ENCODE measurements at places on chromosomes 2 and 18.
A peak's percentile ranks its signal among the peaks of the same experiment; 100 is the strongest.

DNA sequence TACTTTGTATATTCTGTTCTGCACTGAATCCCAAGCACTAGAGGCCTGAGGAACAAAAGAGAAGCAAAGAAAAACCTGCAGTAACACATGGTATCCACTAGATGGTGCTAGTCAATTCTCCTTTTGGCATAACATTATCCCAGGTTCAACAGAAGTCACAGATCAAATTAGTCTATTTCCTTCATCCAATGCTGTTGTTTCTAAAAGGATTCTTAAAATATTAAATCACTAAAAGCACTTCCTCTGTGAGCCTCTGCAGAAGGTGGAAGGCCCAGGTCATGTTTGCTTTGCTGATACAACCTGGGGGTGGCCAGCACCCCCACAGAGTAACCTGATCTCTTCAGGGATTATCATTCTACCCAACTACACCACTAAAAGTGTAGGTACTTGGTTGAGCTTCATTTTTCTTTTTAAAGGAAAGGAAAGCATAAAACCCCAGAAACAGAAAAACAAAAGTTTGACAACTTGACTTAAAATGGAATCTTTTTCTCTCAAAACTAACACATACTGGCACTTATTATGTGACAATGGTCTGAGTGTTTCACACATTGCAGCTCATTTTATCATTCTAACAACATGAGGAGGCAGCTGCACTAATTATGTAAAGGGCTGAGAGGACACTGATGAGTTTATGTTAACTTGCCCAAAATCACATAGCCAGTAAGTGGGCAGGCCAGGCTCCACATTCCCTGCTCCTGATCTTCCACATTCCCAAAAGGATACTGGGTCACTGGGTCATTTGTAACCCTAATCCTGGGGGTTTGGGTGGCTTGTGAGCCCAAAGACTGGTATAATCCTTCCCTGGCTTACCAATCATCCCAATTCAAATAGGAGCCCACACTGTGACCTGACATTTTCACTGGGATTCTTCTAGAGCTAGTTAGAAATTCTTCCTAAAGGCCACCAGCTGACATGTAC lies 66.8 kb upstream of the DNER start:
- peak; percentile 31 for DNase-seq

DNA sequence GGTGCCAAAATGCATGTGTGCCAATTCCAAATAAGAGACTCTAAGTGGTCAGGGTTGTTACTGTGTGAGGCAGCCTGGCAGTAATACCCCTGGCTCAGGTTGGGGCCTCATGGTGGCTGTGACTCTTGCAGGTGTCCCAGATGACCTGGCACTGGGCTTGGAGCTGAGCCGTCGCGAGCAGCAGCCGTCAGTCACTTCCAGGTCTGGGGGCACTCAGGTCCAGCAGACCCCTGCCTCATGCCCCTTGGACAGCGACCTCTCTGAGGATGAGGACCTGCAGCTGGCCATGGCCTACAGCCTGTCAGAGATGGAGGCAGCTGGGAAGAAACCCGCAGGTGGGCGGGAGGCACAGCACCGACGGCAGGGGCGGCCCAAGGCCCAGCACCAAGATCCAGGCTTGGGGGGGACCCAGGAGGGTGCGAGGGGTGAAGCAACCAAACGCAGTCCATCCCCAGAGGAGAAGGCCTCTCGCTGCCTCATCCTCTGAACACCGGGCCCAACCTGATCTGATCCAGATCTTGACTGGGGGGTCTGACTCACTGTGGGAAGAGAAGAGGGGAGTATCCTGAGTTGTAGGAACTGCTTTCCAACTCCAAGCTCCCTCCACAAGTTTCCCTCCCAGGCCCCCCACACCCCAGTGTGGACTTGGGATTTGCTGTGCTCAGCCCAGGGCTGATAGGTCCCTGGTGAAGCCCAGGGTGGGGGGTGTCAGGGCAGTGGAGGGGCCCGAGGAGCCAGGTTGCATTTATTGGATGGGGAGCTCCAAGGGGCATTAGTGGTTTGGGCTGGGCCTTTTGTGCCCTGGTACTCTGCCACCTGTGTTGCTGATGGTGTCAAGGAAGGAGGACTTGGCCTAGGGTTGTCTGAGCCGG lies 5.6 kb downstream of the DNAJB2 start:
- DNase-seq: no peak

GRCh38 chr2:186544255-186544675 lies 45.6 kb upstream of the ITGAV start:
- DNase-seq: no peak

GRCh38 chr2:208204166-208204565 lies 14.3 kb upstream of the C2orf80 start:
- DNase-seq: no peak

GRCh38 chr2:110946902-110947301 lies 173.8 kb upstream of the BCL2L11 start:
- peak; percentile 36 for DNase-seq

- DNase-seq: no peak
Measured at GRCh38 chr2:108363908-108364225, 13.9 kb upstream of the SULT1C4 start.
